Activated CD4-positive, alpha-beta T cell treated with anti-CD3 and anti-CD28 coated beads for 4 hours (primary cell): ENCODE measurements at places on chromosomes 16 and 17.
A peak's percentile ranks its signal among the peaks of the same experiment; 100 is the strongest.

- DNase-seq, result no peak
Observed at GRCh38 chr17:78935419-78936323, 10.5 kb upstream of the TIMP2 start.

- no peak for DNase-seq
Observed at GRCh38 chr17:1060991-1061390, 64.1 kb downstream of the TIMM22 start.

DNA sequence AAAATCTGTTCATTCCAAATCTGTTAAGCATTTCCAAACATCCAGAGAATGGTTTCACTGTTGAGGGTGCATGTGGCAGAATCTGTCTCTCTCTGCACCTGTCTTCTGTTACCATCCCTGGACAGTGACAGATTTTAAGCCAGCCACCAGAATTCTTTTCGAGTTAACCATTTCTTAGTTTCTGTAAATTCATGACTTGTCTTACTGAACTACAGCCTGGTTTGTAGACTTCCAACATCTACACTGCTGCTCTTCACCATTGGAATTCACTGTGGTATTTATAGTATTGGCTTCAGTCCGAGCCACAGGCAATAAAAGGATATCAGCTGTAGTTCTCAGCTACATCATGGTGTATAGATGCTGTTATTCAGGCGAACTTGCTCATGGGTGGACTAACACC, 47.6 kb downstream of the GOSR1 start:
- no peak for DNase-seq

DNA sequence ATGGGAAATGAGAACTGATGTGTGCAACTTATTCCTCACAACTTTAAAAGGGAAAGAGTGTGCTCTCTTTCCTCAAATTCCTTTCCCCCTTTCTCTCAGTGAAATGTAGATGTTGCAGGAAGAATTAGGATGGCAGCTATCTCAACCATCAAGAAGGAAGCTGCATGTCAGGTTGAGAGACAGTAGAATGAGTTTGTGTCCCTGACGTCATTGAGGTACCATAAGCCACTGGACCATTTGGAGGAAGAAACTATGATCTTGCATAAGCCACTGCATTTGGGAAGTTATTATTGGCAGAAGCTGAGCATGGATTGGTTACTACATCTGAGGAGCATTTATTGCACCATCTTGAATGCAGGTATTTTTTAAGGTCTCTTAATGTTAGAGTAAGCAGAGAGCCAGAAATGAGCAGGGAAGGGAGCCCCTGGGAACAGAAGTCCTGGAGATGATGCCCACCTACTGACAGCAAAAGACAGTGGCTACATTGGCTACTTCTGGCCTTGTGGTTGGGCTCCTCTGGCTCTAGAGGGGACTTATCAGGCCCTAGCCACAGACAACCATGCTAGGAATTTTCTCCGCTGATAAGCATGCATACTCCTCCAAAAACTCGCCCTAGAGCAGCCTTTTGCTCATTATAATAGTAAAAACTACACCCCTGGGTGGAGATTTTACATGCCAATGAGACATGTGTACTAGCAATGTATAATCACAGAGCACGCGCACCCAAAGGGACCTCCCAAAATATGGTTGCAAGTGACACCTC, 249.0 kb upstream of the SALL1 start:
- DNase-seq, result no peak

- no peak for DNase-seq
Observed at GRCh38 chr17:48463526-48463925, 33.5 kb upstream of the SKAP1 start.

- no peak for DNase-seq
Observed at GRCh38 chr16:77955127-77955526, 67.2 kb upstream of the CLEC3A start.

DNA sequence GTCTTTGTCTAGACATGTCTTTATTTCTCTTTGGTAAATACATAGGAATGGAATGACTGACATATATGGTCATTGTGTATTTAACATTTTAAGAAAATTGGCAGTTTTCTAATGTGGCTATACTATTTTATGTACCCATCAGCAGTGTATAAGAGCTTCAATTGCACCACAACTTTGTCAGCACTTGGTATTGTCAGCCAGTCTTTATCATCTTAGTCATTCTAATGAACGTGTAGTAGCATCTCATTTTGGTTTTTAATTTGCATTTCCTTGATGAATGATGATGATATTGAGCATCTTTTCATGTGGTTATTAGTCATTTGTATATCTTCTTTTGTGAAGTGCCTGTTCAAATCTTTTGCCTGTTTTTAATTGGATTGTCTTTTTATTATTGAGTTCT, 239.3 kb downstream of the CEP112 start:
- DNase-seq, result no peak

DNA sequence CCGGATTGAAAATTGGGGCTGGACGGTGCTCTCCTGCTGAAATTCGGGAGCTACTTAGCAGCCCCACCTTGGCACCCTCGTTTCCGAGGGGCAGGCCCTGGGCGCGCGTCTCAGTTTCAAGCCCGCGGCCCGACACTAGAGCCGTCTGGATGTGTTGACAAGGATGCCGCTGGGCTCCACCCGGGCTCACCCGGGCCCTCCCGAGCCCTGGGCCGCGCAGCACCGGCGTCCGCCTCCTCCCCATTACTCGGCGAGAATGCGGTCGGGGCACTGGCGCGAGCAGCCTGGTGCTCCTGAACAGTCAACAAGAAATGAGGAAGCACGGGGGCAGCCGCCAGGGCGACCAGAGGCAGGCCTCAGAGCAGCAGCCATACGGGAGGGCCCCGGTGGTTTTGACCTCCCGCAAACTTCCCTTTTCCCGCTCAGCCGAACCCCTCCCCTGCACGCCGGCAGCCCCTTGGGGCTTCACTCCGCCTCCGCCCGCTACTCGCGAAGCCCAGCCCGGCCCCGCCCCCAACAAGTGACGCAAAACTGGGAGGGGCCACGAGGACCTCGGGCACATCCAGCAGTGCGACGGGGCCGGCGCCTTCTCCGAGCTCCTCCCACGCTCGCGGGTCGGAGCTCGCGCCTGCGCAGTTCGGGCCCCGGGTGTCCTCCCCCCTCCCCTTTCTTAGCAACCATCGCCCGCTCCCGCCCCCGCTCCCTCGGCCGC, 447 bp upstream of the SEC14L1 start:
- DNase-seq, result peak; percentile 99

DNA sequence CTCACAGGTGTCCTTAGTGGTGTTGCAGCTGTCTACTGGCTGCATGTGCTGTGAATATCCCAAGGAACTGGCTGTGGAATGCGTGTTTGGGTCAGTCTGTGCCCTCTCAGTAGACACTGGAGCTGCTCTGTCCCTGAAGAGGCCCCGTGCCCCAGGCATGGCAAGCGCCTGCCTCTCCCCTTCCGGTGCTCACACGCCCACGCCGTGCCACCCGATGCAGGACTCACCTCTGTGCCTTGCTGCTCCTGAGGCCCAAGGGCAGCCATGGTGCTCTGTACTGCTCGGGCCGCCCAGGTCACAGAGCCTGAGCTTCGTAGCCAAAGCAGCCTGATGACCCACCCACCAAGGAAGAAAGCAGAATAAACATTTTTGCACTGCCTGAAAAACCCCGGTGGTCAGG, 10.0 kb downstream of the RGS11 start:
- DNase-seq, result no peak

DNA sequence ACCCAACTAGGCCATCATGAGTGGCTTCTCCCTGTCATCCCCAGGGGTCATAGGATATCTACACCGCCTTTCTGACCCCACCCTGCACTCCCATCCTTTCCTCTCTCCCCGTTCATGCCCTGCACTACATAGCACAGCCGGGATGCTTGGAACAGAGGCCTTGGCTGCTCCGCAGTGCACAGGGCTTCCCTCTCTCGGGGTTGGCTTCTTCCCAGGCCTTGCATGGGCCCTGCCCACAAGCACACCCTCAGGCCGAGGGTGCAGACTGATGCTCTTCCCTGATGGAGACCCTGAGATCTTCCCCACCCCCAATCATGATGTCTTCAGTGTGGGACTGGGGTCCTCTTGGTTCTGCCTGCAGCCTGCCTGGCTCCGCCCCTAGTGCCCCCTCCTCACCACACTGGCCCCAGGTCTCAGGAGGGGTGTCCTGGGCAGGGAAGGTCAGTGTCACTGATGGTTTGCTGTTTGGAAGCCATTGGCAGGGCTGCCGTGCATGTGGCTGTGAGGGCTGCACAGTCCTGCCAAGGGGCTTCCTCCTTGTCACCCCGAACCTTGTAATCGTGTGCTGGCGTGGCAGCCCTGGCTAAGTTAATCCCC, 14.3 kb upstream of the NAGLU start:
- no peak for DNase-seq
